H1 (cell line): ENCODE measurements at places on chromosomes 2 and 18.

DNA sequence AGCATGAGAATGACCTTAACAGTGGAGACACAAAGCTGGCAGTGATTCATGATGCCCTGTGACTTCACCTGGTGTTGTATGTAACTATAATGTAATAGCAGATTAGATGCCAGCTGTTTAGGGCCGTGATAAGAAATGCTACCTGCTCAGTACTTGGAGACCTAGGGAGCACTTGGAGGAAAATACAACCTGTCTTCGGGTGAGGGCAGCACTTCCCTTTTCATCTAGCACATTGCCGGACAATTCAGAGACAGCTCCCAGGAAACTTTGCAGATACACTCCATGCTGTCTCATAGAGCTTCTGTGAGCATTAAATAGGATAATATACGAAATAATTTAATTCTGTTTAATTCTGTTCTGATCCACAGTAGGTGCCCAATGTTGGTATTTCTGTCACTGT lies 668.5 kb downstream of the TSN start:
- DNase-seq: no peak

GRCh38 chr2:114661971-114662939 lies 219.8 kb downstream of the DPP10 start:
- no peak for DNase-seq

- no peak for DNase-seq
Observed at GRCh38 chr2:18750672-18751554, 161.5 kb upstream of the NT5C1B start.

DNA sequence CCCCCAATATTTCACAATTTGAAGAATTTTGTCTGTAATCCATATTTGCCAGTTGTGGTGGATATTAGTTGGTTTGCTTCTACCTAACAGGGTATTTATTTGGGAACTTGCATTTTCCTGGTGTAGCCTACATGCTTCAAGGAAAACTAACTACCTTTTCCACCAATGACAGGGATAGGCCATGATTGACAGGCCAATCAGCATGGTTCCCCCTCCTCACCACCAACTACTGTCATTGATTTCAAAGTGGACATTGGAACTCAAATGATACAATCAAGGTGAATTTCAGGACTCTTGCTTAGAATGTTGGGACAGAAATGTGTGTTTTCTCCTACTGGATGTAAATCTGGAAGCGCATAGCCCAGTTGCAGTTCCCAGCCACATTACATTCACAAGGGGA lies 10.1 kb upstream of the TANC1 start:
- DNase-seq: no peak

DNA sequence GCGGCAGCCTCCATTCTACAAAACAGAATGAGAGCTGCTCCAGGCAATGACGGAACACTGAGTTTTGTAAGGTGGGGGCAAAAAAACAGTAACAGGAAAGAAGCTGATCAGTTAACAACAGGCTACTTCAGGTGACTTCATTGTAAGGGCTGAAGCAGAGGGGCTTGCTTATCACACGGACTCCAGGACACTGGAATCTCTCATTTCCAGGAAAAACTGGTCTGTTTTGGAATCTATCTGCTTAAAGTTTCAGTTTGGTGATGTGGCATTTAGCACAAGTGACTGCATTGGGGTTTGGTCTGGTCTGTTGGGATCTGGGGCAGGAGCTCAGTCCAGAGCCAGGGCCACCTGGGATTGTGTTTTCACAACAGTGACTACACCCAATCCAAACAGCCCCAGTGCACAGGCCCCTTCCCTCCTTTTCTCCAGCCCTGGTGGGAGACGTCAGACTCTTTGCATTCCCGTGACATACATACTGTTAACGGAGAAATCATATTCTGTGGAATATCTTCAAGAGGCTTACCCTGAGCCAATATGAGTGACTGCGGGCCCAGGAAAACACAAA lies 14.1 kb downstream of the AMER3 start:
- no peak for DNase-seq
